Lung (tissue), 17 donors: ENCODE measurements at places on chromosomes 7 and 10. TPM values are rescaled to one million over a fixed set of nuclear protein-coding genes. Genes with fewer than 3 reads are reported as not detected.

GRCh38 chr7:140672382-140673062, at the start of gene ADCK2:
ADCK2 (plus strand) TSS chr7:140672945; CDS start chr7:140673331, 386 bp downstream.
- DNase-seq: no peak

GRCh38 chr7:8197994-8198698, 63.8 kb downstream of the ICA1 start:
- no peak for DNase-seq

Gene NPFFR1
- total RNA-seq: 0.12 TPM

Gene PPP1R3A
- total RNA-seq: 0.06 TPM

DNA sequence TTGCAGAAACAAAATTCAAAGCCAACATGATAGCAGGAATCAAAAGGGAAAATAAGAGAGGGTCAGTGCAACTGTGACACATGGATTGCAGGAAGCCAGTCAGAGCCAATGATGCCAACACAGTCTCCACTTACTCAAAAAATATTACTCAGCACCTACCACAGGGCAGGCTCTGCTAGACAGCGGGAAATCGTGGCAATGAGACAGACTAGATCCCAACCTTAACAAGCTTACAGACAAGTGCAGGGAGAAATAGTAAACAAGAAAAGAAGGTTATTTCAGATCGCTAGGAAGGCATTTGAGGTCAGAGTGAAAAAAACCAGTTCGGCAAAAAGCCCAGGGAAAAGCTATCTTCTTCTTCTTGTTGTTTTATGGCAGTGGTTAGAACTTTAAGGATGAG, 45.2 kb upstream of the NPFFR1 start:
- no peak for DNase-seq

DNA sequence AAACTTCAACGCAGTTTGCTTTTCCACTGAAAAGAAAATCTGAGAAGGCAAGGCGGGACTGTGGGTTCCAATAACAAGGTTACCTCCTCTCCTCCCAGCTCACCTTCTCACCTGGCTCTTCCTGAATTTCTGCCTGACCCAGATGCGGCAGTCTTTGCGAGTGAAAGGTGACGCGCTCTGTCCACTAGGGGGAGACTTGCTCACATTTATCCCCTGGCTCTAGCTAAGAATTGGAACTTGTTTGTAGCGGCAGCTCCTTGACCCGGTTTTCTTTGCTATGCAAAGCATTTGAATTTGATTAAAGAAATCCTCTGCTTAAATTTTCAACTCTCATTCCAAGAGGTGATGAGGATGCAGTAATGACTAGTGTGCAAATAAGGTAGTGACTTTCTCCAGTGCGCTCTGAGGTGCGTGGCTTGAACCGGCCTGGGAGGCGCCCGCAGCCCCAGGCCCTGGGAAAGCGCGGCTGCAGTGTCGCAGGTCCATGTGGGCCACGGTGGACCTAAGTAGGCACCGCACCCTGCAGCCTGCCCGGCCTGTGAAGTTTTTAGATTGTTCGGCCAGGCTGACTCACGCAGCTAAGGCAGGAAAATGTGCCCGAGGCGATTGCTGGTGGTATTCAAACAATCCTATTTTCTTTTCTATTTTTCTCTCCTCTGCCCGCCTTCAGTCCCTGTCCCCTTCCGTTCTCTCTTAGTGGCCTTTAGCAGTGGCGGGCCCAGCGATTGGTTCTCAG, 336.9 kb upstream of the NPSR1 start:
- DNase-seq: peak; percentile 75

- no peak for DNase-seq
Measured at GRCh38 chr10:86387178-86387794, 20.7 kb upstream of the GRID1 start.
